ENCODE measurements at places on chromosomes 12 and 14.
A peak's percentile ranks its signal among the peaks of the same experiment; 100 is the strongest.

DNA sequence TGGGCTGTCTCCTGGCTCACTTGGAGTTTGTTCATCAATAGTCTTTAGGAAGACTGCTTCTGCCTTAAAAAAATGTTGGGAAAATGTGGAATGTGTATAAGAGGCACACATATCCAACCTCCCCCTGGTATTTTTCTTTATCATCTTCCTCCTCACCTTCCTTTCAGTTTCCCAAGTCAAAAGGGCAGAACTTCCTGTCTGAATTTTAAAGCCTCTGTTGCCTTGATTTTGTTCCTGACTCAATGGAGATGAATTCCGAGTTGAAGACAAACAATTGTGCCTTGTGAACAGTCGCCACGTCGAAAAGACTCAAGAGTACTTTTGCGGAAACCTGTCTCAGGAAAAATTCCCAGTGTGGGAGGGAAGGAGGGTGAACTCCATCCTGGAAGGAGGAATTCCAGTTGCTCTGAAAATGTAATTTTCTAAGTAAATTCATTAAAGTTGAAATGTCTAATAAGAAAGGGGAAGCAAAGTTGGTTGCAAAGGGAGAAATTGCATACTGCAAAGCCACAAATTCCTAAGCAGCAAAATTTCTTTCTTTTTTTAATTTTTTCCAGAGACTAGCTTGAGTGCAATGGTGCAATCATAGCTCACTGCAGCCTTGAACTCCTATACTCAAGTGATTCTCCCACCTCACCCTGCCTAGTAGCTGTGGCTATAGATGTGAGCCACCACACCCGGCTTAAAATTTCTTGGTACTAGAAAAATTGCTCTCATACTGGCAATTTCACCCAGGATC is 50.2 kb upstream of the ELK3 start:
- no peak for DNase-seq

GRCh38 chr12:5096241-5096924 is 52.7 kb downstream of the KCNA5 start:
- DNase-seq, result no peak

GRCh38 chr12:85831327-85831990 is 4.8 kb downstream of the RASSF9 start:
- DNase-seq, result no peak

DNA sequence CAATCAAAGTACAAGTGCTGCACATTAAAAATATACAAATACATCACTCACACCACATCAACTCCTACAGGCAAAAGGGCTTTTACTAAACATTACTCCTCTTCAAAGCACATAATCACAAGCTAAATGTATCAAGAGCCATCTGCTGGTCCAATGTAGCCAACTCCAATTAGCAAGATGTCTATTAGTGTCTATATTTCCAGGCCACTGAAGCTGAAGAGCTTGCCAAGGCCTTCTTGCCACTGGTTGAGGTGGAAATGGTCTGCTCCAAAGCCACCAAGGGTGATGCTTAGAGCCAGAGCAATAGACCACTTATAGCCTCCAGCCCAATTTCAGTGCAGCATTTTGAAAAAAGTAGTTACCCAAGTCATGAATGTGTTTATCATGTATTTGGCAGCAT is 54.4 kb downstream of the RASSF9 start:
- no peak for DNase-seq

DNA sequence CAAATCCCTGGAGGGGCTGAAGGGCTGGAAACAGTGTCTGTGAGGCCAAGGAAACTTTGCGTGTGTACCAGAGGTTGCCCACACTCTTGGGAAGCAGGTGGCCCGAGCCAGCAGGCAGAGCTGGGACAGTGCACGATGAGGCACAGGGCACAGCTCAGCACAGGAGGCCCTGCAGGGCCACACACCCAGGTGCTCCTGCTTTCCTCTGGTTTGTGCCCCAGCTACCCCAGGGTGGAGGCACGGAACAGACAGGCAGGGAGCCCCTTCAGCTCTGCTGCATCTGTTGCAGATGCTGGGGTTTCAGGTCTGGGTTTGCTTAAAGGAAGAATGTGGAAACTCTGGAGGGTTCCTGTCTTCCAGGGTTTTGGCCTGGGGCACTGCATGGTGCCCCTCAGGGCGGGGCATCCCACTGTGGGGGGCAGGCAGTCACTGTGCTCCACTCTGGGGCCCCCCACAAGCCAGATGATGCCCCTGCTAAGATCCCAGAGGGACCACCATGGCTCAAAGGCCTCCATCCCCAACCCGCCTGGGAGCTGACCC is 8.6 kb downstream of the TMEM179 start:
- no peak for DNase-seq

GRCh38 chr14:49957089-49957852 is 64.4 kb downstream of the ARF6 start:
- no peak for DNase-seq

DNA sequence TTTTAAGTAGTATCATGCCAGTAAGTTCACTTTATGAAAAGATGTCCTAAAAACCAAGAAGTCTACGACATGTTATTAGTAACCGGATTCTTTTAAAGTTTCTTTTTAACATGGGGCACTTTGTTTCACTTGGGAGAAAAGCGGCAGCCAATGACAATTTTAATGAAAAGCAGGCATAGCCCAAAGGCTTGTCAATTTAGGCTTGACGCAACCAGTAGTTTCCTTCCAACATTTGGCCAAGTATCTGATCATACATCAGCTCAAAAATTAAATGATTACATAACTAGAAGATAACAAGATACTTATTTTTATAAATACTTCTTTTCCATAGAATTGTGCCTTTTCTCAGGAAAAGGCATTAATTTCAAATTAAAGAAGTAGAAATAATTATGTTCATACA is 112.8 kb downstream of the TXNDC16 start:
- no peak for DNase-seq

GRCh38 chr12:31326736-31327659 is 1.0 kb upstream of the SINHCAF start:
- DNase-seq, result peak; percentile 22

GRCh38 chr12:27711317-27711682 is 668 bp downstream of the MRPS35 start:
- DNase-seq, result peak; percentile 65

GRCh38 chr12:108642269-108642870 is 8.7 kb upstream of the SELPLG start:
- DNase-seq, result no peak

DNA sequence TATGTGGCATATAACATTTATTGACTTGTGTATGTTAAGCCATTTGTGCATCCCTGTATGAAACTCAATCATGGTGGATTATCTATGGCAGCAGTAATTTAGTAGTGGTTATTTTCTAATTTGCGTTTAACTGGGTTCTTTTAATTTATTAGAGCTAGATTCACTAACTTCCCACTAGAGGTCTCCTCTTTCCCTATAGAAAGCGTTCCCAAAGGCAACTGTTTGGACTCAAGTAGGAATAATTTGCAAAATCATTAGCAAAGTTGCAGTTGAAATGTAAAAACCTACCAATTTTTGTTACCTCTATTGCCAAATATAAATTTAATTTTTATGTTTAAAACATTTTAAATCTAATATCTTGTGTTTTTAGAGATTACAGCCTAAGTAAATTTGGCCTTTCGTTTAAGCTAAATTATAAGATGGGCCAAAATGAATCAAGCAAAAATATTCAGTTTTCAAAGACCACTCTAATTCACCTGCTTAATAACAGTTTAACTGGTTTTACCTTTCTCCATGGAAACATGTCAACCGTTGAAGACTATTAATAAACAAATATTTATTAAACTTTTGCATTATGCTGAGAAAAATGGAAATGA is 6.0 kb downstream of the DMAC2L start:
- DNase-seq, result no peak

GRCh38 chr12:28859551-28859950 is 289.5 kb upstream of the FAR2 start:
- no peak for DNase-seq

DNA sequence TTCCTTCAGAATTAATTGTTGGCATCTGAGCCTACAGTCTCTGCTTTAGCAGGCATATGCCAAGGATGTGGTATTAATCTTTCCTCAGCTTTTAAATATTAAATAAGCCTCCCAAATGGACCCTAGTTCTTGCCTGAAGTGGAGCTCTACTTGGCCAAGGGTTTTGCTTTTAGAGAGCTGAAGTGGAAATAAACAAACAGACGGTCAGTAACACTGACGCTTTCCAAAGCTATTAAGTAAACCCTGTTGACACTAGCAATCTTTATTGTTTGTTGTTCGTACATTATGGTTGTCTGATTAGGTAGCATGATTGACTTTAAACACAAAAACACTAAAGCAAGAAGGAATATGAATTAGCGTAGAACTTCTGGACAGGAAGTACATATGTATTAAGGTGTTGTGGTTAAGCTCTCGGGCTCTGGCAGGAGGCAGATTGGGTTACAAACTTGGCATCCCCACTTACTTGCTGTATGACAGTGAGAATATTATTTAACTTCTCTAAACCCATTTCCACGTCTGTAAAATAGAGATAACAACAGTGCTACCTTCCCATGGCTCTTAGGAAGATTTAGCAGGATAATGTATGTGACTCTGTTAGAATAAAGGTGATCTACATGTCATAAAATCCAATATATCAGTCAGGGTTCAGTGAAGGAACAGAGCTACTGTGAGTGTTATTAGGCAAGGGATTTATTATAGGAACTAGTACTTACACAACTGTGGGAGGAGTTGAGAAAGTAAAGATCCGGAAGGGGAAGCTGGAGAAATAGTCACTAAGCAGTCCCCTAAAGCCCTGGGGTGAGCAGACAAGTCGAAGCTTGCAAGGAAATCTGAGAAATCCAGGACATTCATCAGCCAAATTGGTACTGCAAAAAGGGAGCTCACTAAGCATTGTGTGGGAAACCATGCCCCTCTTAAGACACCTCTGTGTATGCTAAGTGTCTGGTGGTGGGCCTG is 92.2 kb upstream of the ATF7IP start:
- DNase-seq, result no peak

GRCh38 chr12:116278667-116279066 is 1.2 kb upstream of the MED13L start:
- DNase-seq, result no peak

DNA sequence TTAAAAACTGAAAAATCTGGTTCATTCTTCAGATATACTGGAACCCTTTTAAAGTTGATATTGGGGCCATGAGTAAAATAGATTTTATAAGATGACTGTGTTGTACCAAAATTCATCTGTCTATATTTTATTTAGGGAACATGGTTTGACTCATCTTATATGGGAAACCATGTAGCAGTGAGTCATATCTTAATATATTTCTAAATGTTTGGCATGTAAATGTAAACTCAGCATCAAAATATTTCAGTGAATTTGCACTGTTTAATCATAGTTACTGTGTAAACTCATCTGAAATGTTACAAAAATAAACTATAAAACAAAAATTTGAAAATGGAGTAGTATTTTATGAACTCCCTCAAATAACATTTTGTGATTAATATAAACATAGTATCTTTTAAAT is 14.2 kb downstream of the PTGER2 start:
- DNase-seq, result no peak

GRCh38 chr12:14710632-14711320 is 14.4 kb upstream of the GUCY2C start:
- DNase-seq, result no peak

GRCh38 chr12:22406627-22407026 is 72.1 kb upstream of the ST8SIA1 start:
- no peak for DNase-seq

DNA sequence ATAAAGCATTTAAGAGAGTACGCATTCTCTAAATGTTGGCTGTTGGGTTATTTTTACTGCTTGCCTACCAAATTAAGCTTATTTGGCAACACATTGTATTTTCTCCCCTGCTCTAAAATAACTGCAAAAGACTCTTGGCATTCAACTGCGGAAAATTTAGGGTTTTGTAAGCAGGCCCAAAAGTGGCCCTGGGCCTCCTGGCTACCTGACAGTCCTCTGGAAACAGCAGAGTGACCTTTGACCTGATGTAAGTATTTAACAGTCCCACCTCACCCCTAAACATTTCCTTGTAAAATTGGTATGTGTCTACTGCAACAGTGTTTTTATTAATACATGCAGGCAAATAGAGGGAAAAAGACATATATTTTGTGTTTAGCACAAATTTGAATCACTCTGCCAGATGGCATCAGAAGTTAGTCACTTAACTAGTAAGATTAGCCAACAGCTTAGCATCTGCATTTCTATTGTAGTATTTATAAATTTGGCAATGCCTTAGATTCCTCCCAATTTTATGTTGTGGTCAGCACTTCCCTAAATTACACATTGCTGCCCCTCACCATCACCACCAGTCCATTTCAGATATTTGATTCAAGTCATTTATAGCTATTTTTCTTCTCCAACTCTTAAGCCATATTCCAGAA is 11.2 kb downstream of the LLPH start:
- no peak for DNase-seq

GRCh38 chr12:6957151-6957701 is 6.1 kb downstream of the PTPN6 start:
- DNase-seq, result no peak

GRCh38 chr14:66790101-66790500 is 282.2 kb downstream of the GPHN start:
- no peak for DNase-seq

DNA sequence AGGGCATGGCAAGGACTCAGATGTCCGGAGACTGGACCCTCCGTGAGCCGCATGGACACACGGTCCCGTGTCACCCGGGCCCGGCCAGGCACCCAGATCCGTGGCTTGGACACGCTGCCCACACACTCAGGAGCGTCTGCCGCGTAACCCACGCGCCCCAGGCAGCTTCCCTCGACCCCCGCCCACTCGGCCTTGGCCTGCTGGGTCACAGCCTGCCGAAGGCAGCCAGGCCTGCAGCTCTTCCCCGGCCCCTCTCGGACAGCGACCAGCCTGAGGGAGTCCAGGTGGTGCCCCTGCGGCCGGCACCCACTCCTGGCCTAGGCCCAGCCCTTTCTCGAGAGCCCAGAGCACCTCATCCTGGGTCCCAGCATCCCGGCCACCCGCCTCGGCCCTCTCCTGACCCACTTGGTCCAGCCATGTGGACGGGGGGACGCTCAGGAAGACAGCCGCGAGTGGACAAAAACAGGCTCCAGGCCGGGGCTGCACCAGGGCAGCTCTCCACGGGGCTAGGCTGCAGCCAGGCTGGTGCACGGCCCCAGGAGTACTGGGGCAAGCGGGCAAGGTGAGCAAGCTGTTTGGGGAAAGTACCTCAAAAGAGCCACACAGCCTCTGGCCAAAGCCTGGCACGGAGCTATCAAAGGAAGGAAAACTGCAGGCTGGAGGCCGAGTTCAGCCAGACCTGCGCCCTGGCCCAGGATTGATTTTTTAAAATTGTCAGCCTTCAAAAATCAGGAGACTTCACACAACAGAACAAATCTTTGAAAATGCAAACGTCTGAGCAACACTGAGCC is 6.5 kb downstream of the AKT1 start:
- DNase-seq, result no peak

- peak; percentile 31 for DNase-seq
These were observed at the start of gene NUAK1 for GRCh38 chr12:106138633-106139421. TSS of gene NUAK1 (minus strand) at chr12:106138954. CDS start at chr12:106138653, 301 bp downstream.

DNA sequence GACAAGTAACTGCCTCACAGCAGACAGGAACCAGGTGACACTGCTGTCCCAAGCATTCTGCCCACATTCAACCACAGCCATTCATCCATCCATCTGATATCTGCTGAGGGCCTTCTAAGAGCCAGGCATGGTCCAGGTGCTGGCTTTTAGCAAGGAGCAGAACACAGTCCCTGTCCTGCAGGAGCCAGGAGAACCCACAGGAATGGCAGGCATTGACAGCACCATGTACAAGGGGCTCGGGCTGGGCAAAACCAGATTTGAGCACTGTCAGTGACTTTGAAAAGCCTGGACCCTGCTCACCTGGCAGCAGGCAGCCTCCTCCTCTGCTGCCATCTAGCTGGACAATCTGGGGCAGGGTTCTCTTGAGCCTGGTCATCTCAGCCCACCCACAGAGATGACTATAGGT is 137.0 kb downstream of the ZFP36L1 start:
- no peak for DNase-seq

GRCh38 chr12:124403273-124403672 is 108.4 kb downstream of the RFLNA start:
- no peak for DNase-seq

GRCh38 chr14:103653805-103654204 is 24.8 kb downstream of the KLC1 start:
- no peak for DNase-seq

All from NCI-H526 (cell line).